ENCODE measurements at places on chromosomes 6 and 20.

DNA sequence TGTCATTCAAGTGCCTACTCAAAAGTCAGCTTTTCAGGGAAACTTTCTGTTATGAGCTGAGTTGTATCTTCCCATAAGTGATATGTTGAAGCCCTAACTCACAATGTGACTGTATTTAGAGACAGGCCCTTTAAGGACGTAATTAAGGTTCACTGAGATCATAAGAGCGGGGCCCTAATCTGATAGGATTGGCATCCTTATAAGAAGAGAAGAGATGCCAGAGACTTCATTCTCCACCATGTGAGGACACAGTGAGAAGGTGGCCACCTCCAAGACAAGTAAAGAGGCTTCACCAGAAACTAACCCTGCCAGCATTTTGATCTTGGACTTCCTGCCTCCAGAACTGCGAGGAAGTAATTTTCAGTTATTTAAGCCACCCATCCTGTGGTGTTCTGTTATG is 12.7 kb upstream of the SMLR1 start:
- no peak for DNase-seq

- no peak for DNase-seq
Observed at GRCh38 chr6:5704708-5705107, 302.0 kb downstream of the NRN1 start.

- no peak for DNase-seq
Observed at GRCh38 chr6:45668705-45669104, 291.0 kb upstream of the SUPT3H start.

GRCh38 chr20:17556837-17557674 is 12.8 kb upstream of the DSTN start:
- no peak for DNase-seq

GRCh38 chr6:157615420-157615769 is 207.7 kb upstream of the SNX9 start:
- DNase-seq: no peak

GRCh38 chr20:5927749-5928462 is 22.4 kb downstream of the TRMT6 start:
- DNase-seq: no peak

DNA sequence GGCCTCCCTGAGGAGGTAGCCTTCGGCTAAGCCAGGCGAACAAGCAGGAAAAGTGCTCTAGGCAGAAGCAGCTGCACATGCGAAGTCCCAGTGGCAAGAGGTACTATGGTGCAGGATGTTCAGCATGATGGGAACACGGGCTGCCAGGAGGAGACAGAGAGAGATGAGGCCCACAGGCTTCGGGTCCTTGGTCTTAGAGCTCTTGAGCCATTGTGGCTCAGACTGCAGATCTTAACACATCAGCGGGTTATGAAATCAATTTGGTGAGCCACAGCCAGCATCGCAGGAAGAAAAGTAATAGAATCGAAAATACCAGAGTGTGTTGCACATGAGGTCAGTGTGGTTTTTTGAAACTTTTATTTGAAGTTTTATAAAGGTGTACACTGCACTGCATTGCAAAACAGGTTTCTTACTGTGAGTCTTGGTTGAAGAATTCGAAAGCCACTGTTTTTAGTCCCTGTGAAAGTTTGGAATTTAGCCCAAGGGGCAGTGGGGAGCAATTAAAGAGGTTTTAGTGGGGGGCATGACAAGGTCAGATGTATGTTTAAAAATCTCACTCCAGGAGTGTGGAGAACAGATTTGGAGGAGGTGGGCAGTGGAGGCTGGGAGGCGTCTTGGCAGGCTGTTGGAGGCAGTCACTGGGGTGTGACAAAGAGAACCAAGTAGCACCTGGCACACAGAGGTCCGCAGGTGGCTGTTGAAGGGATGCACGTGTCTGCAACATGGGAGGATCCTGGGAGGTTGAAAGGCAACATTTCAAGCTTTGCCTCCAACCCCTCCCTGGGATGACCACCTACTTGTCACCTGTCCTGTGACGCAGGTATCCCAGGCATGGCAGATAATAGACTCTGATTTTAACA is 69.3 kb downstream of the EYA2 start:
- no peak for DNase-seq

DNA sequence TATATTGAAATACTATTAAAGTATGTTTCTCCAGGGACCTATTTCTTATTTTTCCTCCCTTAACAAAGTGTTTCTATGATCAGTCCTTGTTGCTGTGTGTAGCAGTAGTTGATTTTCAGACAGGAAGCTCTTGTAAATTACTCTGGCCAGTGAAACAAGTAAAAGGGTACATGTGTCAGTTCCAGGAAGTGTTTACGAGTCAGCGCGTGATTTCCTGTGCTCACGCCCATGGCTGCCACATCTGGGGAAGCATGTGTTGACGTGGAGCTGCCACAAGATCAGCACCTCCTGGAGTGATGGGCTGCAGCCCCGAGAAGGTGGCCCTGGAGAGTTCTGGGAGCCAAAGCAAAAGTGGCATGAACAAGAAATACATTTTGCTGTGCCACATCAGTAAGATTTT is 38.6 kb upstream of the GGTLC1 start:
- no peak for DNase-seq

DNA sequence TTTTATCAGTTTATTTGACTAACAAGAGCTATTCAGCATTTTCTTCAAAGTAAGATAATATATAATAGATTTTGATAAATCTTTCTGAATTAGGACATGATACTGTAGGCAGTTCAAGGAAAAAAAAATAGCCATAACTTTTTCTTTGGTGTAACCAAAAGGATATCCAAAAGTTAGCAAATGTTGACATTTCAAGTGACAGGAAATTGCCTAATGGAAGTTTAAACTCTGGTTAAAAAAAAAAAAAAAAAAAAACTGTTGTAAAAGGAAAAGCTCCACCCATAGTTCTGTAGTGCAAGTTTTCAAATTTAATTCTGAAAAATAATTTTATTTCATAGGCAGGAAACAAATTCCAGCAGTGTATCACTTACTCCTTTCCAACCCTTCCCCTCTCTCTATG is 18.8 kb downstream of the HEBP2 start:
- no peak for DNase-seq

GRCh38 chr6:108872575-108872974 is 24.4 kb downstream of the ARMC2 start:
- DNase-seq: no peak

DNA sequence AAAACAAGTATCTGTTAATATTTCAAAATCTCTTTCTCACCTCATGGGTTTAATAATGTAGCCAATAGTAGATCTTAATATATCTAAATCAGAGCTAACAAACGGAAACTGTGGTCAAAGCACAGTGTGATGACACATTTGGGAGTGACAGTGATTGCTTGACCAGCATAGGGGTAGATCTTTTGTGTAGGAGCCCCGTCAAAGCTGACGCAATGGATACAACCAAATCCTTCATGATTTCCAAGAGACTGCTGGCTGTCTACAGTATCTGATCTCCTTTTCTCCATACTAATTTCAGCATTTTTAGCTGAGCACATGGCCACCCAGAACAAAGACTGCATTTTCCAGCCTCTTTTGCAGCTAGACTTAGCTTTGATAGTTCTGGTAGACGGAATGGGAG is 299.3 kb upstream of the ECI2 start:
- DNase-seq: no peak

GRCh38 chr6:122760330-122760729 is 19.2 kb upstream of the FABP7 start:
- no peak for DNase-seq

GRCh38 chr20:14963262-14963663 is 625.9 kb upstream of the FLRT3 start:
- no peak for DNase-seq

DNA sequence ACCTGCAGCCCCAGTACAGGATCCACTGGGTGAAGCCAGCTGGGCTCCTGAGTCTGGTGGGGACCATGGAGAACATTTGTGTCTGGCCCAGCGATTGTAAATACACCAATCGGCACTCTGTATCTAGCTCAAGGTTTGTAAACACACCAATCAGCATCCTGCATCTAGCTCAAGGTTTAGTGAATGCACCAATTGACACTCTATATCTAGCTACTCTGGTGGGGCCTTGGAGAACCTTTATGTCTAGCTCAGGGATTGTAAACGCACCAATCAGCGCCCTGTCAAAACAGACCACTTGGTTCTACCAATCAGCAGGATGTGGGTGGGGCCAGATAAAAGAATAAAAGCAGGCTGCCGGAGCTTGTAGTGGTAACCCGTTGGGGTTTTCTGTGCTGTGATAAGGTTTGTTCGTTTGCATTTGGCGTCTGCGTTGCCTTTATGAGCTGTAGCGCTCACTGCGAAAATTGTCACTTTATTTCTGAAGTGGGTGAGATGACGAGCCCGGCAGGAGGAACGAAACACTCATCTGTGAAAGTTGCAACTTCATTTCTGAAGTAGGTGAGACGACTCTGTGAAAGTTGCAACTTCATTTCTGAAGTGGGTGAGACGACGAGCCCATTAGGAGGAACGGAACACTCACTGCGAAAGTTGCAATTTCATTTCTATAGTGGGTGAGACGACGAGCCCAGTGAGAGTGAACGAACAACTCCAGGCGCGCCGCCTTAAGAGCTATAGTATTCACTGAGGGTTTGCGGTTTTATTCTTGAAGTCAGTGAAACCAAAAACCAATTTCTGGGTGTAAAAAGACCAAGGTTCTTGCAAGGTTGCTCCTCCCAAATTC is 31.1 kb downstream of the SERPINB6 start:
- no peak for DNase-seq

DNA sequence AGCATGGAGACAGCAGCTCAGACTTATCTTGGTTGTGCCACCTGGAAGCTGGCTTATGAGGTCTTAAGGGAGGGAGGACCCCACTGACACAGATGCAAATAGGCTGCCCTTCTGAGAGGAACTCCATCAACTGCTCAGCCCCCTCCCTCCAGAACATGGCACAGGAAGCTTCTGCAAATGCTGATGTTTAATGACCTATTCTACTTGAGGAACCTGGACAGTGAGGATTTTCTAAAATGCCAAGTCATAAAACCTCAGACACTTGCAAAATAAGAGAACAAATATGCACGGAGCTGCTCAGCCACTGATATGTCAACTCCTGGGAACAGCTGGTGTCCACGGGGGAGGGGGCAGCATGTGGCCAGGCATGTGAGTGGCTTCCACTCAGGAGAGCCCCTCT is 3.5 kb downstream of the CST9 start:
- DNase-seq: no peak

GRCh38 chr6:40996591-40997233 is 42.3 kb downstream of the UNC5CL start:
- peak; percentile 47 for DNase-seq

DNA sequence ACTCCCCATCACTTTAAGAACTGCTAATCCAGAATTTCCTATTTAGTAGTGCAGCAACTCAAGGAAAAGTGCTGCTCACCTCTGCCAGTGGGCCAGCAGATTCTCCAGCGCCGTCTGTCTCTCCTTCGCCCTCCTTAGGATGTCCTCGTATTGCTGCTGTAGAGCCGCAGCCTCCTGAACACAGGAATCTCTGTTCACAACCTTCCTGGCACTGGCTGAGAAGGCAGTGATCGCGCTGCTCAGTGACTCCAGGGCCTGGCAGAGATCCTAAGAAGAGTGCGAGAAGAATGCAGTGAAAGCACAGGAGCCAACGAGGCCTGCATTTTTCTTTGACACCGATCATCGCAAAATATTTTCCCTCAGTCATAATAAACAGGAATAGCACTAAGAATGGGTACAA is 209.0 kb downstream of the SYNE1 start:
- DNase-seq: no peak

DNA sequence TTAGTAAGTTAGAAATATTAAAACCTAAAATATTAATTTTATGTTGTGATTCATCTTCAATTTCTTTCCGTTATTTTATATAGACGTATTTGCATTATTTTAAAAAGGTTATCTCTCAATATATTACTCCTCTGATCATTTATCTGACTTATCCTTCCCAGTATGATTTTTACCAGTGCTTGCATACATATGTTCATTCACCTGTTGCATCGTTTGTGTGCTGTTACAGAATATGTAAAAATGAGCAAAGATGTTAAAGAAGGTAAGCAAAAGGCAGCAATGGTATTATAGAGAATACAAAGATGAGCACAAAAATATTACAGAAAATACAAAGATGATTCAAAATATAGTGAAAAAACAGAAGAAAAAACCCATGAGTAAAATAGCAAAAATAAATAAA is 48.9 kb downstream of the SYCP2 start:
- DNase-seq: no peak

Measured in endothelial cell (in vitro differentiated cells).